ENCODE measurements at places on chromosomes 6 and 20.

DNA sequence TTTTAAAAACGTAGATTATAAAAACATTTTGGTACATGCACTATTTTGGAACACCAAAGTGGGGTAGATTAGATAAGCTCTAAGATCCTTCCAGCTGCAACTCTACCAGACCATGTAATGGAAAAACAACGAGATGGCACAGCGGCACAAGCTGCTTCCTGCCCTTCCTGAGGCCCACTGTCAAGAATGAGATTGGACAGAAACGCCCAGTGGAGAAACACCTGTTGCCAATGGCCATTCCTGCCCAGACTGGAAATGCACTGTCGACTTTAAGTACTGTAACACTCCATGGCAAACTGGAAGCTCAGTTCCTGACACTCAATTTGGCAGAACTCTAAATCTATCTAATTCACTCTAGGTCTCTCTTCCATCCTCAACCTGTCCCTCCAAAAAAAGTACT, 21.4 kb downstream of the EDEM2 start:
- DNase-seq: no peak

DNA sequence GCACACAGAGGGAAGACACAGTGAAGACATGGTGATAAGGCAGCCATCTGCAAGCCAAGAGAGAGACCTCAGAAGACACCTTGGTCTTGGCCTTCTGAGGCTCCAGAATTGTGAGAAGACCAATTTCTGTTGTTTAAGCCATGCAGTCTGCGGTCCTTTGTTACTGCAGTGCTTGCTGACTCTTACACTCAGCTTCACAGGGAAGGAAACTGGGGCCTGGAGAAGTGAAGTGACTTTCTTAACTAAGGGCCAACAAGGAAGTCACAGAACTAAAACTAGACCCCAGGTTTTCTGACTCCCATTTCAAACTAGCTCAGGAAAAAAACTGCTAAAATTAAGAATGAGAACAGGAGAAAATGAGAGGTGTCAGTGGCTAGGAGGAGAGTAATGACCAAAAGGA, 74.3 kb downstream of the TNFRSF21 start:
- DNase-seq: no peak

DNA sequence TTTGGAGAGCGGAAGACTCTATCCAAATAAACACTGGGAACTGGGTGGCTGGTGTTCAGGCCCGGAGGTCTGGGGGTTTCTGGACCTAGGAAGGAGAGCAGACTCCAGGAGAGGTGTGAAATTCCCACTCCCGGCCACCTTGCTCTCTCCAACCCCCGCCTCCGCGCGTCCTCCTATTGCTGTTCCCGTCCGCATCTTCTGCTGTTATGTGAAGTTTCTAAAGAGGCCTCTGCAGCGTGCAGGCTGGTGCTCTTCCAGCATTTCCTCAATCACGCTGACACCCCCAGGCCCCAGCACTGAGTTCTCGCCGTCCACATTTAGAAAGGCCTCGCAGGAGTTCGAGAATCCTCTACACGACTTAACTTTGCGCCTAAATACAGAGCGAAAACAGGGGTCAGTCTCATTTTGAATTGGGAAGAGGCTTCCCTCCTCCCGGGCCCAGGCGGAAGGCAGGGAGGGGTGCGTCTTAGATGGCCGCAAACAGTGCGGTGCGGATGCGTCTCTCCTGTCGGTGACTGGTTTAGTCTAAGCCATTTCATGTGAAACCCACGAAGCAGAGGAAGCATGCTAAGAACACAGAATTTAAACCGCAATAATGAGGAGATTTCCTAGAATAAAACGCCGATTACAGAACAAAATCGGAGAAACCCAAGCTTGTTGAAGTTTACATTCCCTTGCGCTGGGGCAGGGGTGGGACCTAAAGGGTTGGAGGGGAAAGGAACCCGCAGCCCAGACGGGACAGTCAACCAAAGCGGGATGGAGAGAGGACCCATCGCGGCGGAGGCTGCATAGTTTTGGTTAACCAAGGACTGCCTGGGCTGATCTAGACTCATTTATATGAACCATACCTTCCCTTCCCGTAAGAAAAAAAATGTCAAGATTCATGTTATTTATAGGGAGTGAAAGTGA, 4.0 kb upstream of the FOXF2 start:
- no peak for DNase-seq

DNA sequence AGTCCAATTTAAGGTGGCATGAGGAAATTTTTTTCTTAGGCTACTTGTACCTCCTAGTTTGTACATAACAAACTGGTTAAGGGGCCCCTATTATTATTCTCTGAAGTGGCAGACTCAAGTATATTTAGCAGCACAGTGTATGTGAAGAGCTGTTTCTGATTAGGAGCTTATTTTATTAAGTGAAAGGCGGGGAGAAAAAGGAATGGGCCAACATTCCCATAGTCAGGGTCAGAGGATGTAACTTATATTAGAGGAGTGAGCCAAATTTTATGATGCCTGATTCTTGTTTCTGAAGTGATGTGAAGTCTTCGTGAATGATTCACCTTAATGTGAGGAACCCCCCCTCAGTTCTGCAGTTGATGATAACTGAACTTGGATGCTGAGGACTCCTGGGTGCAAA, 2.8 kb downstream of the HECA start:
- no peak for DNase-seq

GRCh38 chr6:160260803-160261450, 2.3 kb upstream of the SLC22A2 start:
- DNase-seq: no peak

DNA sequence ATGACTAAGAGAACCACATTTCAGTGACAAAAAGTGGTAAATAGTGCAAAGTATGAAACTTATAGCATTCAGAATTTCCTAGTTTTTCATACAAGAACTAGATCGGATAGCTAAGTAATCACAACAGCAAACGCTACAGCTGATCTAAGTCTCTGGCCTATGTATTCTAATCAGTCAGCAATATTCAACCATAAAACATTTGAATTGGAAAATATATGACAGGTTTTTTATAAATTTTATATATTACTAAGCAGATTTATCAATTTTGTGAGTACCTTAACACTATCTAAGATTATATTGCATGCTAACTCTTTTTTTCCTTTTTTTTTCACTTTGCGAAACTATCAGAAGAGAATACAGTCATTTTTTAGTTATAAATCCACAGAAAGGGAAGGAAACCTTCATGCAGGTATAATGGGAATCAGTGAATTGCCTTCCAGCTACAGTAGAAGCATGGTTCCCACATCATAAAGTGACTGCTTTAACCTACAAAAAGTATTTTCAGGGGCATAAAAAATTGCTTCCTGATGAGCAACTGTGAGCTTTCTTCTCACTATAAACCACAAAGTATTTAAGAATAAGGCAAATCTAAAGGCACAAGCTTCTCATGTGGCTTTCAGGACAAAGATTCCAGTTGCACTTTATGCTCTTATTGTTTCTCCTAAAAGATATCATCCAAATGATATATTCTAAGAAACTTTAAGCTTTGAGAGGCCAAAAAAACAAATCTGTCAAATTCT, 74.0 kb upstream of the GJE1 start:
- DNase-seq: no peak

DNA sequence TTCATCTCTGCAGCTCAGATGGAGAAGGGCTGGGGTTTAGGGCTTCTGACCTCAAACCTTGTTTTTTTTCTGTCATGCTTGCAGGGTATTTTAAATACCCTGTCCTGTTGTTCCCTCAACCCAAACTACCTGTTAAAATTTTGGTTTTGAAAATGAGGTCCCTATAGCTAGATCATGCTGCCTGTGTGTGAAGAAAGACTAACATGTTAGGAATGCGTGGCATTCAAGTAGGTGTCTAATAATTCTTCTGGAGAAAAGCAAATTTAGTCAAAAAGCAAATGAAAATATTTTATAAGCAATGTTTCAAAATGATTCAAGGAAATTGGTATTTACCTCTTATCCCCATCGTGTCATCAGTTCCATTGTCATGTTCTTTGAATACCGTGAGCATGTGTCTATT, 77.2 kb upstream of the C20orf144 start:
- no peak for DNase-seq

Measured in activated CD8-positive, alpha-beta memory T cell treated with anti-CD3 and anti-CD28 coated beads for 24 hours (primary cell).